ENCODE measurements at places on chromosomes 4 and X.

DNA sequence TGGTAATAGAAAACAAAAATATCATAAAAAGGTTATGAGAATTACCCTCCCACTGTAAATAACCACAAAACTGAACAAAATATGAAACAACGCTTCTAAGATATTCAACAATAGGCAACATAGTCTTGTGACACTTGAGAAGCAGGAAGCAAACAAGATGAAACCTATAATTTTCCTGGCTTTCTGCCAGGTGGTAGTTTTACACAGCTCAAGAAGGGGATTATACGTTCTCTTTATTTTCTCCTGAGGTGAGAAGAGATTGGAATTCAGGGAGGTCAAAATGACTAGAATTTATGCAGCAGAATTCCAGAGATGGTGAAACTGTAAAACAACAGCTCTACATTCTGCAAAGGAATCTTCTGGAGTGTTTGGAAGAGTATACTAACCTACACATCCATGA lies 186.0 kb downstream of the HHIP start:
- DNase-seq, result peak; percentile 55

DNA sequence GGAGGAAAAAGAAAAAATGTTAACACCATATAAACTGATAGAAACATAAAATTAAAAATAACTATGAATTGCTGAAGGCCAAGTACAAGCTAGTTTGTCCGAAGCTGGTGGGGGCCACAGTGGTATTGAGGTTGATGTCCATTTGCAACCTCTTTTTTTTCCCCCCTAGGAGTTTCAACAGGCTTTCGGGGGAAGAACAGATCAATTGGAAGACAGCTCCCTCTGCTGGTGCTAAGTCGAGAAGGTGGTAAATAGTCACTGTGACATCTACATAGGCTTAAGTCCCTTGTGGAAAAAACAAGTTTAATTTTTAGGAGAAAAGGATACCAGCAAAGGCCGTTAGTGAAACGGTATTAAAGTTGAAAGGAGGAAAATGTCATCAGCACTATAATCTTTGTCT lies 115.7 kb upstream of the ZXDA start:
- DNase-seq, result no peak

GRCh38 chrX:55648434-55648833 lies 25.2 kb downstream of the FOXR2 start:
- DNase-seq, result no peak

DNA sequence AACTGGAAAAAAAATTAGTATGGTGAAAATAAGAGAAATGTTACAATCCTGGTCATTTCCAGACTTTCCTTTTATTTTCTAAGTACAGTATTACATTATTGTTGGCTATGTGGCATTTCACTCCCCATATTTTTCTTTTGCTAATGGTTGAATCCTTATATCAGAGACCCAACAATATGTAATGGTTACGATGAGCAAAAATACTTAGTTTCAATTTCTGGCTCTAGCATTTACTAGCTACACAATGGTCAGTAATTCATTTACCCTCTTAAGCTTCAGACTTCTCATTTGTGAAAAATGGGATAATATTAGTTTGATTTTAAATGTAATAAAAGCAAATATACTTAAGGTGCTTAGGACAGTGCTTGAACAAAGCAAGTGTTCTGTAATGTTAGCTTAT lies 942.9 kb upstream of the PABPC4L start:
- DNase-seq, result no peak

DNA sequence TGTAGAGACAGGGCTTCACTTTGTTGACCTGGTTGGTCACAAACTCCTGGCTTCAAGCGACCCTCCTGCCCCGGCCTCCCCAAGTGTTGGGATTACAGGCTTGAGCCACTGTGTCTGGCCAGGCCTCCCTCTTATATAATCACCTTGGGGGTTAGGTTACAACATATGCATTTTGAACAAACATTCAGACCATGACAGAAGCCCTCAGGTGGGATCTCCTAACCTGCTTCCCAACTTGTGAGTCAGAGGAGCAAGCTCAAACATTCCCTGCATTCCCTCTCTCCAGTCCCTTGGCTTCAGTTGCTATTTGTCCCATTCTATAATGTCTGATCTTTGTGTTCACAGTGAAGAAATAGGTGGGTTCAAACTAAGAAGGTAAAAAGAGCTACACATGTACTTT lies 76.5 kb upstream of the NRK start:
- no peak for DNase-seq

GRCh38 chrX:136039968-136040367 lies 54.7 kb downstream of the SLC9A6 start:
- no peak for DNase-seq

DNA sequence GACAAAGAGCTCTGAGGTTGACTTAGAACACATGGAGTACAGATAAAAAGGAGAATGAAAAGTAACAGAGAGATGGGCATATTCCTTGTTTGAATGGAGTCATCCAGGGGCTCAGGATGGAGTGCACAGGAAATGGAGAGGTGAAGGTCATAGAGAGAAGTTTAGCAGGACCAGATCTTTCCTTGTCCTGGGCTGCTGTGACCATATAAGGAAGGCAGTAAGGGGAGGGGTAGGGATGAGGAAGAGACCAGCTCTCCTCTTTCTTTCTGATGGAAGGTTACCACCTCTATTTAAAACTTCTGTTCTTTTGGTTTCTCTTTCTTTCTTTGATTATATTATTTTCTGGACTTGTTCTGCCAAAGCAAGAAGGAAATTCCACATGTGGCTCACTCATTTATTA lies 27.0 kb downstream of the AR start:
- no peak for DNase-seq

DNA sequence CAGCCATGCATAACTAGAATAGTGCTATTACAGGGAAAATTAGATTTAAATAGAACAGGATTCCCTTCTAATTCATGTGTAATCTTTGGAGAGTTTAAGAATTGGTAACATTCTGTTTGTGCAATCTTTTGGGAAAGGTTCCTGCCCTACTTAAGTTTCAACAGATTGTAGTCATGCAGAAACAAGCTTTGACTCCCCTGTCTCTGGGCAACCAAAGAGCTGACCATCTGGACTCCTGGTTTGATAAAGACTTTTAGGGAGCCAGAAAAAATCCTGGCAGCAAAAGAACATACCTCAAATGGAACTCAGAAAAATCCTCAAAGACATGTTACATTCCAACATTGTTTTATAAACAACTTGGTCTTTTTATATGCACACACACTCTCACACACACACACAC lies 191.1 kb upstream of the NEIL3 start:
- peak; percentile 62 for DNase-seq

- DNase-seq, result no peak
Measured at GRCh38 chrX:121579016-121579760, 531.8 kb downstream of the GLUD2 start.

- DNase-seq, result no peak
Measured at GRCh38 chr4:184000457-184001396, 95.6 kb downstream of the STOX2 start.

DNA sequence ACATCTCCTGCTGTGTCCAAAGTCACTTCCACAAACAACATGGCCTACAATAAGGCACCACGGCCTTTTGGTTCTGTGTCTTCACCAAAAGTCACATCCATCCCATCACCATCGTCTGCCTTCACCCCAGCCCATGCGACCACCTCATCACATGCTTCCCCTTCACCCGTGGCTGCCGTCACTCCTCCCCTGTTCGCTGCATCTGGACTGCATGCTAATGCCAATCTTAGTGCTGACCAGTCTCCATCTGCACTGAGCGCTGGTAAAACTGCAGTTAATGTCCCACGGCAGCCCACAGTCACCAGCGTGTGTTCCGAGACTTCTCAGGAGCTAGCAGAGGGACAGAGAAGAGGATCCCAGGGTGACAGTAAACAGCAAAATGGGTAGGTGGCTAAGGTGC lies 123.9 kb downstream of the PDLIM5 start:
- no peak for DNase-seq

All from retinal pigment epithelial cell (primary cell).